Lung (tissue), 17 donors: ENCODE measurements at places on chromosomes 12 and 14. TPM values are rescaled to one million over a fixed set of nuclear protein-coding genes. Genes with fewer than 3 reads are reported as not detected.

Gene FMNL3
- polyA plus RNA-seq = 11.5 TPM

Gene FOXN4
- polyA plus RNA-seq = 0.04 TPM

Gene RHEBL1
- 1.8 TPM for polyA plus RNA-seq

Gene KLRD1
- 2.6 TPM for polyA plus RNA-seq

Gene CCDC177
- 0.01 TPM for polyA plus RNA-seq

Gene TTC5
- polyA plus RNA-seq = 5.0 TPM

Gene TAS2R42
- polyA plus RNA-seq = not detected

Gene SOAT2
- polyA plus RNA-seq = 0.10 TPM

Gene GRIP1
- 0.20 TPM for polyA plus RNA-seq

Gene NYNRIN
- polyA plus RNA-seq = 4.2 TPM

Gene KRT71
- polyA plus RNA-seq = not detected

Gene EML1
- polyA plus RNA-seq = 6.7 TPM

Gene CLMN
- 7.2 TPM for polyA plus RNA-seq

Gene OASL
- 7.8 TPM for polyA plus RNA-seq

Gene OR6C74
- not detected for polyA plus RNA-seq

Gene IPO8
- polyA plus RNA-seq = 18.5 TPM

Gene PNMA1
- polyA plus RNA-seq = 11.0 TPM

Gene NEUROD4
- not detected for polyA plus RNA-seq
